Activated naive CD8-positive, alpha-beta T cell treated with anti-CD3 and anti-CD28 coated beads for 36 hours (primary cell): ENCODE measurements at places on chromosomes 2 and 18. TPM values are rescaled to one million over a fixed set of nuclear protein-coding genes. Genes with fewer than 3 reads are reported as not detected.

GATA6 gene
- not detected for total RNA-seq

CKAP2L gene
- total RNA-seq: 24.3 TPM

GRCh38 chr2:183078163-183078463 lies 434 bp upstream of the DUSP19 start:
- H3K4me3 ChIP-seq: peak overlapping the region; percentile 90
- DNase-seq: no peak
- H3K4me1 ChIP-seq: peaks cover 11% of the 10 kb centered on the region
- H3K27me3 ChIP-seq: peaks cover 15% of the 10 kb centered on the region
- no peaks in the 10 kb centered on the region for H3K36me3 ChIP-seq

- H3K27me3 ChIP-seq: peaks cover 52% of the 10 kb centered on the region
- peak; percentile 38 for DNase-seq
- no peaks in the 10 kb centered on the region for H3K36me3 ChIP-seq
- no peak overlapping the region for H3K27ac ChIP-seq
These were observed 284.5 kb downstream of the MTX2 start for GRCh38 chr2:176553685-176554100.

DNA sequence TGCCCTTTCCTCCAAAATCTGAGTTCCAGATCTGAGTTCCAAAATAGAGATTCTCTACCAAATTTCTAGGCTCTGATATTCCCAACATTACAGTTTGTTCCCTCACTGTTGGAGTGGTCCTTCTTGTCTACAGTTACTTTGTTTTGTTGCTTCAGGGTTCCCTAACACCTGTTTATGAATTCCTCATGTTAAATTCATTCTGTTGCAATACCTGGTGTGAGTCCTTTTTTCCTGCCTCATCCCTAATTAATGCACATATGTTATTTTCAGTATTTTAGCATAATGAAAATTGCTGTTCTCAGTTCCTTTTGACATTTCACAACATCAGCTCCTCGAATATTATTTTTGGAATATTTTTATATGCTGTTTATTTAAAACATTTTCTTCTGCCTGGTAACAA lies 16.2 kb downstream of the SERPINB13 start:
- DNase-seq: no peak
- H3K27ac ChIP-seq: no peak overlapping the region
- H3K4me1 ChIP-seq: no peaks in the 10 kb centered on the region
- no peak overlapping the region for H3K4me3 ChIP-seq
- no peaks in the 10 kb centered on the region for H3K36me3 ChIP-seq

GRCh38 chr2:5482929-5483331 lies 209.3 kb upstream of the SOX11 start:
- no peaks in the 10 kb centered on the region for H3K36me3 ChIP-seq
- no peak overlapping the region for H3K27ac ChIP-seq
- H3K27me3 ChIP-seq: peaks cover 16% of the 10 kb centered on the region
- no peak for DNase-seq
- H3K4me1 ChIP-seq: no peaks in the 10 kb centered on the region

DNA sequence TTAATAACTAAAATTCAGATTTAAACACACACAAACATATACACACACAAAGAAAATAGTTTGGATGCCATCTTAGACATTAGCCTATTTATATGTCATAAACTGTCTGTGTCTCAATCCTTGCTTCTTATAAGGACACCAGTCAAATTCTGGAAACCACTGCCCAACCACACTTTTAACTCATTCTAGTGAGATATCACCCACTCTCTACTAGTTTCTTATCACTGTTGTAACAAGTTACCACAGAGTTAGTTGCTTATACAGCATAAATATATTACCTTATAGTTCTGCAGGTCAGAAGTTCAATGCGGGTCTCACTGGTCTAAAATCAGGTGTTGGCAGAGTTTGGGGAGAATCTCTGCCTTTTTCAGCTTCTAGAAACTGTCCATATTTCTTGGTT lies 239.1 kb downstream of the MTX2 start:
- H3K36me3 ChIP-seq: no peaks in the 10 kb centered on the region
- H3K27me3 ChIP-seq: peaks cover 8% of the 10 kb centered on the region
- H3K4me3 ChIP-seq: no peak overlapping the region

DNA sequence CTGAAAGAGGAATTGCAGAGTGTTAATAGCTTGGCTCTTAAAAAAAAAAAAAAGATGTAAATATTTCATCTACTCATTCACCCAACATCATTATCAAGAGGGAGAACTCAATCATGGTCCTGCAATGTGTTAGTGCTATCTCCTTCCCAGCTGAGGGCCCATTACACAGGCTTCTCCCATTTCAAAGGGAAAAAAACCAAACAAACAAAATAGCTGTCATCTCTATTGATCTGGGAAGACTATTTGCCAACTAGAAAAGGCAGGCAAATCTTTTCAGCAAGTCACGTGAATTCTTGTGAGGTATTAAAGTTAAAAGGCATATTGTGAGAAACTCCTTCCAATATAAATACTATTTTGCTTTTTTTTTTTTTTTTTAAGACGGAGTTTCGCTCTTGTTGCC lies 194.3 kb downstream of the MYO1B start:
- H3K4me3 ChIP-seq: no peak overlapping the region
- no peaks in the 10 kb centered on the region for H3K27me3 ChIP-seq
- H3K4me1 ChIP-seq: no peaks in the 10 kb centered on the region
- H3K27ac ChIP-seq: no peak overlapping the region
- DNase-seq: no peak

ITPRIPL1 gene
- total RNA-seq: 46.0 TPM

DNA sequence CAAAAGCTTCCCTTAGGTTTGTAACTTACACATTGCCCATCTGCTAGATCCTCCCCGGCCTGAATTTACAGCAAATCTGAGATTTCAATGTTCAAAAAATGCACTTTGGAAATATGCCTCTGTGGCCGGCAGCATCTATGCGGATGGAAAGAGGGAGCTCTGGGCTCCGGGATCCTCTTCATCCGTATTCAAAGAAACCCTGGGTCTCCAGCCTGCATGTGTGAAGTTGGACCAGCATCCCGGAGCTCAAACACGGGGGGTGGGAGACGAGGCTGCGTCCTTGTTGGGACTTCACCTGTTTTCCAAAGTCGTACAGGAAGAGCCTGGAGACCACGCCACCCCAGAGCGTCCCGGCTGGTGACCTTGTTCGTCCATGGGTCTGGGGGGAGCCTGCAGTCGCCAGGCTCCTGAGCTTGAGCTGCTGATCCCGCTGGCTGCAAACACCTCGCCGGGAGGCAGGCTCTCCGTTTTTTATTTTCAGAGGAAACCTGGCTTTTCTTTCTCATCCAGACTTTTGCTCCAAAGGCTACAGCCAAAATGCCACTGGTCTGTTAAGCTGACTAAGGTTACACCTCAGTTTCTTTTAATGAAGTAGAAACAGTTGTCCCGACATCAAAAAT lies 77.4 kb downstream of the PTGR3 start:
- peaks cover 3% of the 10 kb centered on the region for H3K27me3 ChIP-seq
- H3K4me1 ChIP-seq: no peaks in the 10 kb centered on the region
- no peak for DNase-seq
- H3K36me3 ChIP-seq: no peaks in the 10 kb centered on the region
- H3K27ac ChIP-seq: no peak overlapping the region
- no peak overlapping the region for H3K4me3 ChIP-seq

DNA sequence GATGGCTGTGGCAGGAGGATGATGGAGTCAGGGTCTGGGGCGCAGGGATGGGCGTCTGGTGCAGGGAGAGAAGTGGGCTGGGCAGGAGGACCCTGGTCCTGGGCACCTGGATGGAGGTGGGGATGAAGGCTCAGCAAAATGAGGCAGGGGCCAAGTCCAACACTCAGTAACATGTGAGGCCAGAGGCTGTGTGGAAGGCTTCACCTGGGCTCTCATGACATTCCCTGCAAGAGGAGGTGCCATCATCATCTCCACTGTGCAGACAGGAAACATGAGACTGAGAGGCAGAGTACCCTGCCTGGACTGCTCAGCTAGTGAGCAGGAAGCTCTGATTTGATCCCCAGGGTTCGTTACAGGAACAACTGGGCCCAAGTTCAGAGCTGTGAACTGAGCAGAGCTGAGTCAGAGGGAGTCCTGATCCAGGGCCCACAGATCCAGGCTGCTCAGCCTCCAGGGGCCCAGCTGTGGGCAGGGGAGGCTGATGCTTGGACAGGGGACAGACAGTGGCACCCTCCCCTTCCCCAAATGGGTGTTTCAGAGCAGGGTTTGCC lies 36.9 kb downstream of the HJURP start:
- H3K4me1 ChIP-seq: peaks cover 2% of the 10 kb centered on the region
- no peaks in the 10 kb centered on the region for H3K36me3 ChIP-seq
- no peak for DNase-seq

CACNB4 gene
- 0.54 TPM for total RNA-seq

NEURL3 gene
- total RNA-seq: not detected

- H3K27ac ChIP-seq: no peak overlapping the region
- no peaks in the 10 kb centered on the region for H3K36me3 ChIP-seq
- DNase-seq: no peak
- H3K4me3 ChIP-seq: no peak overlapping the region
- H3K27me3 ChIP-seq: peaks cover 7% of the 10 kb centered on the region
These were observed 57.4 kb upstream of the EPB41L3 start for GRCh38 chr18:5601188-5601624.

GRCh38 chr2:121858369-121858768 lies 102.9 kb downstream of the TSN start:
- no peak overlapping the region for H3K4me3 ChIP-seq
- no peak overlapping the region for H3K27ac ChIP-seq

GPR39 gene
- total RNA-seq: not detected

DNA sequence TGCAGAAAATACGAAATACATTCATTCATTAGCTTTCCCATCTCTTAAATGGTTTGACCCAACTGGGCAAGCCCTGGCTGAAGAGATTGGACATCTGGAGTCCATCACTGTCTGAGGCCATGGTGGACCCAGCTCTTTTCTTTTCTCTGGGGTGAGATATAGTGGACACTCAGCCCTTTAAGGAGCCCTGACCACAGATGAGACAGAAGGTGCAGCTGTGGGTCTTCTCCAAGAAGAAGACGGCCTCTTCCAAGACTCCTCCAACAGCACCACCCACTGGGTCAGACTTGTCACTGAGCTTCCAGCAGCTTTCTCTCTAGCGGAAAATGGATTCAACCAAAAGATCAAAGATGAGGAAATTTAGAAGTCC lies 27.2 kb downstream of the TWIST2 start:
- no peak overlapping the region for H3K4me3 ChIP-seq
- DNase-seq: no peak
- H3K27ac ChIP-seq: no peak overlapping the region
- H3K4me1 ChIP-seq: no peaks in the 10 kb centered on the region
- H3K27me3 ChIP-seq: peaks cover 18% of the 10 kb centered on the region

GRCh38 chr2:200767111-200767885 lies 44.4 kb upstream of the BZW1 start:
- H3K27ac ChIP-seq: no peak overlapping the region
- peaks cover 3% of the 10 kb centered on the region for H3K27me3 ChIP-seq
- no peak for DNase-seq
- peaks cover 27% of the 10 kb centered on the region for H3K4me1 ChIP-seq

GRCh38 chr2:71269511-71270090 lies 42.7 kb upstream of the PAIP2B start:
- H3K4me3 ChIP-seq: no peak overlapping the region
- no peaks in the 10 kb centered on the region for H3K4me1 ChIP-seq
- no peak overlapping the region for H3K27ac ChIP-seq
- H3K36me3 ChIP-seq: no peaks in the 10 kb centered on the region

DNA sequence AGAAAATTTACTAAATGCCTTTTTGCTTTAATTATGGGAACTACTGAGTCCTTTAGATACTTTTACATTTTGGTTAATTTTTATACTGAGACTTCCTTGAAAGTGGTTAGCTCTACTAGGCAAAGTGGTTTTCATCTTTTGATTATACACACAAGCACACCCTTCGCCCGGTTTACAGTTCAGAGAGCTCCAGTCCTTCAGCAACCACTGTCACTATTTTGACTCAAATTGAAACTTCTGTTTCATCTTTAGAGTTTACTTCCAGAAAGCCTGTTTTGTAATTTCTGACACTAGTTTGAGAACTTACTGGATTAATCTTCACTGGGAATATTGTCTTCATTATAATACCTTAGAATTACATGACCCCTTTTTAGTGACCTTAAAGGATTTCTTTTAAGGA lies 140.3 kb upstream of the FOSL2 start:
- peaks cover 5% of the 10 kb centered on the region for H3K36me3 ChIP-seq
- peak; percentile 26 for DNase-seq
- H3K27ac ChIP-seq: no peak overlapping the region
- peaks cover 16% of the 10 kb centered on the region for H3K4me1 ChIP-seq
- H3K27me3 ChIP-seq: no peaks in the 10 kb centered on the region

DNA sequence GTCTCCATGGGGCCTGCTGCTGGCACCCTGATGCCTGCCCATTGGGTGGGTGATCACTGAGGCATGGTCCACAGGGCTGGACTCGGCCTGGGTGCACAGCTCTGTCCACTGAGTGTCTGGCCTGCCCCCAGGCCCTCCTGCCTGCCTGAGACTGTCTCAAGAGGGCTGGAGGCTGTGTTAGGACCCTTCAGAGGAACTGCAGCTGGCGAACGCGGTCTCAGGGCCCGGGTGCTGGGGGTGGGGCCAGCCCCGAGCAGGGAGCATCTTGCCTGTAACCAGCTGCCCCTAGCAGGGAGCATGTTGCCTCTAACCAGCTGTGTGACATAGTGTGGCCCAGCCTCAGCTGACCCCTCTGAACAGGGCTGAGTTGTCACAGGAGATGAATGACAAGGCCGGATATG lies 50.0 kb downstream of the TWIST2 start:
- no peaks in the 10 kb centered on the region for H3K36me3 ChIP-seq
- no peaks in the 10 kb centered on the region for H3K4me1 ChIP-seq
- no peak overlapping the region for H3K27ac ChIP-seq
- peaks cover 10% of the 10 kb centered on the region for H3K27me3 ChIP-seq
- no peak overlapping the region for H3K4me3 ChIP-seq
- no peak for DNase-seq

MLPH gene
- total RNA-seq: not detected

ANKRD30BL gene
- total RNA-seq: 0.29 TPM

- no peaks in the 10 kb centered on the region for H3K4me1 ChIP-seq
- no peak overlapping the region for H3K4me3 ChIP-seq
- no peaks in the 10 kb centered on the region for H3K27me3 ChIP-seq
- no peak overlapping the region for H3K27ac ChIP-seq
- no peak for DNase-seq
- H3K36me3 ChIP-seq: no peaks in the 10 kb centered on the region
These were observed 15.5 kb downstream of the LAMA1 start for GRCh38 chr18:7102131-7102530.

SKOR2 gene
- not detected for total RNA-seq

DNA sequence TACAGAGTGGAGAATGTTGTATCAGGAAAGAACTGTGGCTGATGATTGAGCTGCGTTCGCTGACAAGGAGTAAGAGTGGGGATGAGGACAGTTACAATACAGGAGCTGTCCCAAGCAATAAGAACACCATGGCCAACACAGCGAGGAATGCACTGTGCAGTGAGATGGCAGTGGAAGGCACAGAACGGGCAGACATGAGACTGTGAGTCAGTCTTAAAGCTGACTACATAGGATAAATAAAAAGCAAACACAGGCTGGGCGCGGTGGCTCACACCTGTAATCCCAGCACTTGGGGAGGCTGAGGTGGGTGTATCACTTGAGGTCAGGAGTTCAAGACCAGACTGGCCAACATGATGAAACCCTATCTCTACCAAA lies 89.8 kb downstream of the CABYR start:
- H3K4me1 ChIP-seq: no peaks in the 10 kb centered on the region
- no peaks in the 10 kb centered on the region for H3K36me3 ChIP-seq
- H3K27ac ChIP-seq: no peak overlapping the region
- H3K4me3 ChIP-seq: no peak overlapping the region

- no peak for DNase-seq
- H3K27me3 ChIP-seq: peaks cover 3% of the 10 kb centered on the region
- H3K4me3 ChIP-seq: no peak overlapping the region
- H3K4me1 ChIP-seq: no peaks in the 10 kb centered on the region
- H3K36me3 ChIP-seq: no peaks in the 10 kb centered on the region
These were observed 214.7 kb downstream of the CLIP4 start for GRCh38 chr2:29329899-29330298.

GRCh38 chr2:129117434-129117833 lies 798.8 kb upstream of the HS6ST1 start:
- no peaks in the 10 kb centered on the region for H3K36me3 ChIP-seq
- no peaks in the 10 kb centered on the region for H3K4me1 ChIP-seq
- no peaks in the 10 kb centered on the region for H3K27me3 ChIP-seq
- no peak overlapping the region for H3K27ac ChIP-seq

TMEM198 gene
- 4.2 TPM for total RNA-seq
